ENCODE measurements at places on chromosomes 4 and X.

DNA sequence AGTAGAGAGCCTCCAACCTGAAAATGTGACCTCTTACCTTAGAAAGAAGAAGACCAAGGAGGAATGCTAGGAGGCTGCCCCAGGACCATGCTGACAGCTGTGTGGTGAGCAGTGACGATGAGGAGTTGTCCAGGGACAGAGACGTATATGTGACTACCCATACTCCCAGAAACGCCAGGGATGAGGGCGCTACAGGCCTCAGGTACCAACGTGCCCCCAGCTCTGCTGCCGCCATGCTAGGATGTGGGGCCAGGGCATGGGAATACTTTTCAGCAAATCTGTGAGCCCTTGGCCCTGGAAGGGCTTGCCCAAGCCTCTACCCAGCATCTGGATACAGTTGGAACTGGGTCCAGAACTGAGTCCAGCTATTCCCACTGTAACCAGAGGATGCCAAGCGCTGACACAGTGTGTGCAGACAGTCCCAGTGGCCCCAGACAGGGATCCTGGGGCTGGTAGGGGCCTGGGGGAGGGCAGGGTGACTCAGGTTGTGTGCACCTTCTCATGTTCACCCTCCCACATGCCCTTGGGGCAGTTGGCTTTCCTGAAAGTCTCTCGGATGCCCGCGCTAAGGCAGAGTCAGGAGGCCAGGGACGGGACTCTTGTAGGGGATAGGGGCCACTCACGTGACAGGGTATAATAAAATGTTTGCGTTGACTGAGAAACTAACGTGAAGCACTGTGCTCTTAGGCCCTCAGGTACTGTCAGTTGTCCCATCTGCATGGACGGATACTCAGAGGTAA is 23.9 kb upstream of the FAM193A start:
- no peak for DNase-seq

DNA sequence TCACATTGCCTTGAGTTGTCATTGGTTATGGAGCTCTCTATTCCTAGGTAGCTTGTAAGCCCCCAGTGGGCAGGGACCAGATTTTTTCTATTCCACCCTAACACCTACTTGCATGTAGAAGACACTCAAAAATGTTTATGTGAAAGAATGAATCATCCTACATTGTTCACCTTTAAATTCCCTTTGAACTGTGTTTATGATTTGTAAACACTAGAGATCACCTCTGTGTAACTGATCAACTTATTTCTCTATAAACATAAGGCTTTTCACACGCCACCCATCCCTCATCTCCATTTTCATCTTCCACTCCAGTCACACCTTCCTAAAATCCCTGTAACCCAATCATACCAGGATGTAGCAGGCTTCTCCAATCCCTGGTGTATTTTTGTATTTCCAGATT is 142.6 kb upstream of the LEF1 start:
- DNase-seq: no peak

DNA sequence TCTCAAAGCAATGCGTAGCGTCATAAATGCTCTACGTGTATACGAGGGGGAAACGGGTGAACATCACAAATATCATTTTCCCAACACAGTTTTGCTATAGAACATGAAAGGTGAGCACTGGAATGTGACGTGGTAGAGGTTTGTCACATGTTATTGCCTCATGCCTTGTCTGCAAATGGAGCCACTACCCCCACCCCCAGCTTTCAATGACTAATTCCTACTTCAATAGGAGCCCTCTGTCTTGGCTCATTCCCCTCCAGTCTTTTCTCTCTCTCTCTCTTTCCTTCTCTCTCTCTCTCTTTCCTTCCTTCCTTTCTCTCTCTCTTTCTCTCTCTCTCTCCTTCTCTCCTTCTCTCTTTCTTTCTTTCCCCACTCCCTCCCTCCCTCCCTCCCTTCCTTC is 127.0 kb downstream of the STOX2 start:
- DNase-seq: no peak

DNA sequence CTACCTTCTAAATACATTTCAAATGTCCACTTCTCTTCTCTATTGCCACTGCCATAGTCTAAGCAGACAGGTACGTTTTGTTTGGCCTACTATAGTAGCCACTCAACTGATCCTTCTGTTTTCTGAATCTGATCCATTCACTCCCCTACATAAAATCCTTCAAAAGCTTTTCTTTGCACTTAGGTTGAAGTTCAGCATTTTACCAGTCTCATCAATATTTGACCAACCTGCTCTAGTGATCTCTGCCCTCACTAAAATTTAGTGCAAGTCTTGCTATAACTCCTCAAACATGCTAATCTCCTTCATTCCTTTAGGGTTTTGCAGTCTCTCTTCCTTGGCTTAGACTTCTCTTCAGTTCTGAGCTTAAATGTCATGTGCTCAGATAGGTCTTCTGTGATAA is 33.4 kb downstream of the EGF start:
- no peak for DNase-seq

DNA sequence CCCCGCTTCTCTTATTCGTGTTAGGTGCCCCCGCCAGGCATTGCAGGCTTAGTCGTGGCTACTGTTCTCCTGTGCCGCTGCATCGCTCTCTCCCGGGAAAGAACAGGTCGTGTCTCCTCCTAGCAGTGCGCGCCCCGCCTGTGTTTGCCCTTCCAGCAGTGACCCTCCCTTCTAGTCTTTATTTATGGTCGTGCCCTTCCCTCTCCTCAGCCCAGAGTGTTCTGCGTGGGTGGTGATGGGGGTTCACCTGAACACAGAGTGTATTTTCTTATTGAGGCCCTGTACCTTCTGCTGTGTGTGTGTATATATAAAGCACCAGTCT is 15.2 kb downstream of the USP11 start:
- no peak for DNase-seq

DNA sequence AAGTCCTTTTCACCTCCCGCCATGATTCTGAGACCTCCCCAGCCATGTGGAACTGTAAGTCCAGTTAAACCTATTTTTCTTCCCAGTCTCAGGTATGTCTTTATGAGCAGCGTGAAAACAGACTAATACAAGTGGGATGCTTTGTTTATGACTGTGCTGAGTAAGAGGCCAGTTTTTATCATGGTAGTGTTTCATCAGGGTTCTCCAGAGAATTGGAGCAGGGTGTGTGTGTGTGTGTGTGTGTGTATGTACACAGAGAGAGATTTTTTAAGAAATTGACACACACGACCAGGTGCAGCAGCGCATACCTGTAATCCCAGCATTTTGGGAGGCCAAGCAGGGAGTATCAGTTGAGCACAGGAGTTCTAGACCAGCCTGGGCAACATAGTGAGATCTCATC is 34.6 kb upstream of the SLC2A9 start:
- DNase-seq: peak; percentile 53

DNA sequence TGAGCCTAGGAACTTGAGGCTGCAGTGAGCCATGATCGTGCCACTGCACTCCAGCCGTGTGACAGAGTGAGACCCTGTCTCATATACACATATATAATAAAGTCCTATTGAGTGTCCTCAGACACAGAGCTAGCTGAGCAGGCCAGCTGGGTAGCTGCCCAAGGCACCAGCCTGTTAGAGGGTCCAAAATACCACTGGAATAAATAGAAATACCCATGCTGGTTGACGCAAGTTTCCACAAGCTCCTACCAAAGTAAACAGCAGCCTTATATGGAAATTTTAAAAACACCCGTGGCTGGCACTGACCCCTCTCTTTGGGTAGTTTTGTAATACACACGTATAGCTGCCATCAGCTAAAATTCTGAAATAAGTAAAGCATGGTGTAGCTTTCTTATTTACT is 348.6 kb downstream of the BCOR start:
- no peak for DNase-seq
